ENCODE measurements at places on chromosomes 11 and 22.

- DNase-seq: peak; percentile 79
Observed at GRCh38 chr11:66328302-66329144, 7.7 kb downstream of the RIN1 start.

DNA sequence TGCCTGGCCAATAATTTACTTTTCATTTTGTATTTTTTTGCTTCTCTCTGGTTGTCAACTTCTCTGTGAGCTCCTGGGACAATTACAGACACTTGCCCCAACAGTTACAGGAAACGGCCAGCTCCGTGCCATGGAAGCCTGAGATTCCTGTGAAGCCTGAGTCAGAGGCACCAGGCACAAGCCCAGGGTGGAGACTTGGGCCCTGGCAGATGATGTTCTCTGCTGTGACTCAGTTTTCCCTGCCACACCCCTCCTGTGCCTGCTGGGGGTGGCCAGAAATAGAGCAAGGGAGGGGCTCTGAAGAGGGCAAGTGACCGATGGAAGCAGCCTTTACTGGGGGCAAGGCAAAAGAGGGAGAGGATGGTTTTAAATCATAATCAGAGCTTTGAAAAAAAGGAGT is 4.9 kb downstream of the ATP5MGL start:
- DNase-seq: no peak

DNA sequence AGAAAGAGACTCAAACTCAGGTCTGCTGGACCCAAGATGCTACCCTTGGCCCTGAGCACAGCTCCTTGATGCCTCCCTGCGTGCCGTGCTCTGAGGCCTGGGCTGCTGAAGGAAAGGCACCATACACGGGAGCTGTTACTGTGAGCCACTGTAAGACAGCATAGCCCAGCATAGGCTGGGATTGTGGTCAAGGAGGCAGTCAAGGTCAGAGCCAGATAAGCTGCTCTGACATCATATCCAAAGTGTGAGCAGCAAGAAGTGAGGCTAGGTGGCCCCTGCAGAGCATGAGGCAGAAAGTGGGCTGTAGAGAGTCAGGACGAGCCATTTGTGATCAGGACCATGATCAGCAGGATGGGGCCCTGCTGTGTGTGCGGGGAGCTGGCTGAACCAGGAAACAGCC is 7.7 kb downstream of the SLC22A8 start:
- no peak for DNase-seq

DNA sequence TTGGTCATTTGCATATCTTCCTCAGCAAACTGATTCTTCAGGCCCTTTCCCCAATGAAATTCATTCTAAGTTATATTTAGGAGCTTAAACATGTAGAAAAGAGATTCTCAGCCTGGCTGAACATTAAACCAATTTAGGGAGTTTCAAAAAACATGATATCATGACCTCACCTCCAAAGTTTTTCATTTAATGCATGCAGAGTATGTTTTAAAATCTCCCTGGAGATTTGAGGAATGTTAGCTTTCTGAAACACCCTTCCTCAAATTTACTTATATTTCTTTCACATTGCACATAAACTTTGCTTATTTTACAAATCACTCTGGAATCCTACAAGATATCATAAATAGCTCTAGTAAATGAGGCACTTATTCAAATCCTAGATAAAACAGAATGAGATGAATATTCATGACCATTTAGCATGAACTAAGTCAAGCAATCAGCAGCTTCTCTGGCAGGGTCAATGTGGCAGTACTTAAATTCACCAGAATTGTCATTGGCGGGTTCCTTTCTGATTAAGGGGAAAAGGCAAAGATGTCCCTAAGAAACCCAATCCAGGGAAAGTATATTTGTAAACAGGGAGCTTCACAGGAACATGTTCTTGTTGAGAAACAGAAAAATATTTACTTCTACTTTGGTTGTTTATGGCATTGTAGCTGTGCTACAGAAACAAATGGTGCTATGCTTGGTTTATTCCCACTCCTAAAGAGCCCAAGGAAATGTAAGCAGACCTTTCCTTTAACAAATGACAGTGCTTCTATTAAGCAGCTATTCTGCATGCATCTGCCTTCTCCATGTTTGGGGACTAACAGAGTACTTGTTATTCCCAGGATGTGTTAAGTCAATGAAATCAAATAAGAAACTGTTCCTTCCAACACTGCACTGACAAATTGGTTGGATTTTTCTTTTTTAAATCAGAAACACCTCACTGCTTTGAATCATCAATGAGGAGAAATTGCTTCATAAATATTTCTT is 162.3 kb downstream of the C11orf87 start:
- DNase-seq: no peak

GRCh38 chr11:134277183-134278001 is 1.2 kb downstream of the GLB1L3 start:
- DNase-seq: no peak

DNA sequence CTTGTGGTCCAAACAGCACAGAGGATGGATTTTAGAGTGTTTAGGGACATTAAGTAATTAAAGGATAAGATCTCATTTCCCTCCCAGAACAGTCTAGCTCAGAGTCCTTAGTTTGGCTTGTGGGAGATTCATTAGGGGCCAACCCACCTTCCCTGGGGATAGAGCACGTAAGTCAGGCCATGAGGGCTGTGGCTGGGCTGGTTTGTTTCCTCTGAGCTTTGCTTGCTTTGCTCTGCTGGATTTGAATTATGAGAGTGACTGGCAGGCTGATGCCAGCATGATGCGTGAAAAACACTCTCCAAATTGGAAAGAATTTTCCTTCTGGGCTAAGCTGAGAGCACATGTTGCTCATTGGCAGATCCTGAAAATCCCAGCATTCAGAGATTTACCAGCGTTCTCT is 84.7 kb upstream of the HEPHL1 start:
- no peak for DNase-seq

Data from T-helper 2 cell treated with Interferon-gamma antibody and Interleukin-4, amounts not matched to agents 5 μg/mL and 100 μg/mL, for 36 hours (primary cell).